ENCODE measurements at places on chromosomes 1 and 21. TPM values are rescaled to one million over a fixed set of nuclear protein-coding genes. Genes with fewer than 3 reads are reported as not detected.
A peak's percentile ranks its signal among the peaks of the same experiment; 100 is the strongest.

DNA sequence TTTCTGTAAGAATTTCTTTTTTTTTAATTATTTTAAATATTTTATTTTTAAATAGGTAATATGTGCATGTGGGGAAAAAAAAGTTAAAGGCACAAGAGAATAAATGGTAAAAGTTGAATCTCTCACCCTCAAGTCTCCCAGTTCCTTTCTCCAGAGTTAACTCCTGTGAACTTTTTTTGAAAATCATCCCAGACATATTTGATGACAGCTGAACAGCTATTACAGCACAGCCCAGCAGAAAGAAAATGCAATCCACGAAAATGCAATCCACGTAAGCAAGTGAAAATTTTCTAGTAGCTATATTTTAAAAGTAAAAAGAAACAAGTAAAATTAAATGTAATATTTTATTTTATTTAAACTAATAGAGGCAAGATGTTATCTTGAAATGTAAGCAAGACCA is 310.0 kb upstream of the RUNX1 start:
- H3K4me3 ChIP-seq, result no peak overlapping the region
- H3K4me1 ChIP-seq, result no peaks in the 10 kb centered on the region
- no peaks in the 10 kb centered on the region for H3K27me3 ChIP-seq
- no peak overlapping the region for H3K27ac ChIP-seq
- no peak for DNase-seq
- no peaks in the 10 kb centered on the region for H3K36me3 ChIP-seq

GRCh38 chr1:245375789-245376460 is 221.1 kb downstream of the KIF26B start:
- no peaks in the 10 kb centered on the region for H3K36me3 ChIP-seq
- no peak overlapping the region for H3K27ac ChIP-seq
- H3K27me3 ChIP-seq, result no peaks in the 10 kb centered on the region
- DNase-seq, result no peak
- no peaks in the 10 kb centered on the region for H3K4me1 ChIP-seq

DNA sequence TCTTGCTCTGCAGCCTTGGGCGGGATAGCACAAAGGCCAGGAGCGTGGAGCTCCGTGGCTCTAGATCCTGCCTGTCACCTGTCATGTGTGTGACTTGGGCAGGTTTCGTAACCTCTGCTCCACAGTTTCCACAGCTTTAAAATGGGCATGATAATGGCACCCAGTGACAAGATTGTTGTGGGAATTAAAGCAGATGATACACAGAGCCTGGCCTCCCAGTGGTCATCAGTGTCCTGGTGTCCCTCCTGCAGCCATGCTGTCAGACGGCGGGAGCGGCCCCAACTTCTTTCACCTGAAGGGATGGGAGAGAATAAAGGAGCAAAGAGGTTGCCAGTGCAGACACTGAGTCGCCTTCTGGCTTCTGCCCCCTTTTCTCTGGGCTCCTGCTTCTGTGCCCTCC is 61.5 kb downstream of the SLC37A1 start:
- H3K27ac ChIP-seq, result no peak overlapping the region
- peaks cover 74% of the 10 kb centered on the region for H3K36me3 ChIP-seq
- H3K4me1 ChIP-seq, result peaks cover 4% of the 10 kb centered on the region

DNA sequence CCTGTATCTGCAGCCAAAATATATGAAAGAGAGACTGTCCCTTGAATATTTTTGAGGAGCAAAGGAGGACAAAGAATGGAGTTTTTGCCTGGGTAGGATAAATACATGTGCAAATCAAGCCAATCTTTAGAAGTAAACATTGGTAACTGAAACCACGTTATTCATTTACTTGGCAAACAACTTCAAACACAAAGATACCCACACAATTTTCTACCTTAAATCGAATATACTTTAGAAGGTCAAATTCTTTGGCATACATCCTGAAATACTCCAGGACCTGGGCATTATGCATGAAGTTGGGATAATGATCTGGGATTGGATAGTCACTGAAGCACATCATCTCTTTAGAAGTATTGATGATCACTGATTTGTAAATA is 9.6 kb downstream of the FMO5 start:
- no peaks in the 10 kb centered on the region for H3K27me3 ChIP-seq
- no peak overlapping the region for H3K27ac ChIP-seq
- DNase-seq, result no peak

GRCh38 chr1:240538776-240539430 is 73.1 kb downstream of the GREM2 start:
- no peak for DNase-seq
- H3K27me3 ChIP-seq, result no peaks in the 10 kb centered on the region
- no peaks in the 10 kb centered on the region for H3K4me1 ChIP-seq
- no peak overlapping the region for H3K27ac ChIP-seq
- H3K36me3 ChIP-seq, result no peaks in the 10 kb centered on the region
- no peak overlapping the region for H3K4me3 ChIP-seq

DNA sequence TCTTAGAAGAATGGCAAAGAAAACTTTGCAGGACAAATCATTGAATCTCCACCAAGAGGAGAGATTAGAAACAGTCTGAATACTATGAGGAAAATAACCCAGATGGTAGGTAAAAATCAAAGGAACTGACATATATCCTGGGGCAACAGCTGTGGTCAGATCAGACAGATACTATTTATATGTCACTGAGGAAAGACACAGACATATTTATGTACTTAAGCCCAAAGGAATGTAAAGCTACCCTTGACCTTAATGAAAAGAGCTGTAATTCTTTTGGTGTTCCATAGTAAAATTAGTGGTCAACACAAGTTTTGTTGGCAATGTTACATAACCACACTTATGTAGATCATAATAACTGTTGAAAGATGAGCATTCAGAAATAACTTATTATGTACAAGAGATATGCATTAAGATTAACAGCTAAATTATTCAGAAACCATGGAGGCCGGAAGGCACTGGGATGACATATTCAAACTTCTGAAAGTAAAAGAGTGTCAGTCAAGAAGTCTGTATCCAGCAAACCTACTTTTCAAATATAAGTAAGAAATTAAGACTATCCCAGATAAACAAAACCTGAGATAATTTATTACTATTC is 166.1 kb upstream of the SAMSN1 start:
- no peak overlapping the region for H3K27ac ChIP-seq
- H3K4me1 ChIP-seq, result no peaks in the 10 kb centered on the region
- H3K4me3 ChIP-seq, result no peak overlapping the region

GRCh38 chr1:153627715-153628626 is at the start of gene S100A1:
Gene S100A1, plus strand, starts transcription at chr1:153628434. Its CDS starts 2,088 bp downstream, at chr1:153630522.
- peak; percentile 44 for DNase-seq
- peaks cover 19% of the 10 kb centered on the region for H3K36me3 ChIP-seq
- no peaks in the 10 kb centered on the region for H3K27me3 ChIP-seq
- peaks cover 23% of the 10 kb centered on the region for H3K4me1 ChIP-seq
- H3K27ac ChIP-seq, result peak within 1 kb of the TSS; percentile 87
- peak within 1 kb of the TSS; percentile 59 for H3K4me3 ChIP-seq

DNA sequence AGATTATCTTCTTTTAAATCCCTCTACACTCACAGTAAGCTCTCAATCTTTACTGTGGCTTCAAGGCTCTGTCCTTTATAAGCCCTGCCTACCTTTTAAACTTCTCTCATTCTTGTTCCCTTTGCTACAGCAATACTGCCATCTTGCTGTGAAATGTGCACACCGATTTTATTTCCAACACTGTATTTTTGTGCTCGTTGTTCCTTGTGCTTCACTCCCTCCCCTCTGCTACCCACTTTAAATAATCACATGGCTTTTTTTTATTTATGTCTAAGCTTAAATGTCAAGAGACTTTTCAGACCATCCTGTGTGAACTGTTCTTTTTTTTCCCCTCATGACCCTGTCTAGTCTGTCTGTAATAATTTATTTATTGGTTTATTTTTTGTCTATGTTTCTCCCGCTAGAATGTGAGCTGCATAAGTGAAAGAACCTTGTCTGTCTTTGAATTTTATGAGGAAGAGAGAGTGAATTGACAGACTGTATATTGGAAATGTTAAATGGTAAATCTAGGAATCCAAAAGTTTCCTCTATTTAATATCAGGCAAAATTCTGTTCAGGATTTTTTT is 45.7 kb downstream of the ABCD3 start:
- H3K27ac ChIP-seq, result peak overlapping the region; percentile 24
- H3K36me3 ChIP-seq, result peaks cover 47% of the 10 kb centered on the region
- no peak for DNase-seq
- peaks cover 20% of the 10 kb centered on the region for H3K4me1 ChIP-seq
- no peaks in the 10 kb centered on the region for H3K27me3 ChIP-seq

GRCh38 chr1:70204600-70204999 is 779 bp downstream of the LRRC40 start:
- peaks cover 69% of the 10 kb centered on the region for H3K4me1 ChIP-seq
- H3K27me3 ChIP-seq, result no peaks in the 10 kb centered on the region
- no peak for DNase-seq
- H3K36me3 ChIP-seq, result peaks cover 14% of the 10 kb centered on the region
- peak overlapping the region; percentile 70 for H3K4me3 ChIP-seq
- H3K27ac ChIP-seq, result peak overlapping the region; percentile 89

- H3K27me3 ChIP-seq, result no peaks in the 10 kb centered on the region
- H3K27ac ChIP-seq, result no peak overlapping the region
- no peak overlapping the region for H3K4me3 ChIP-seq
- peak; percentile 83 for DNase-seq
Observed at GRCh38 chr1:116504308-116505156, 66.3 kb downstream of the CD58 start.

- no peaks in the 10 kb centered on the region for H3K27me3 ChIP-seq
- H3K4me3 ChIP-seq, result no peak overlapping the region
- H3K4me1 ChIP-seq, result peaks cover 26% of the 10 kb centered on the region
Observed at GRCh38 chr21:34185026-34185750, 111.8 kb downstream of the MRPS6 start.

DNA sequence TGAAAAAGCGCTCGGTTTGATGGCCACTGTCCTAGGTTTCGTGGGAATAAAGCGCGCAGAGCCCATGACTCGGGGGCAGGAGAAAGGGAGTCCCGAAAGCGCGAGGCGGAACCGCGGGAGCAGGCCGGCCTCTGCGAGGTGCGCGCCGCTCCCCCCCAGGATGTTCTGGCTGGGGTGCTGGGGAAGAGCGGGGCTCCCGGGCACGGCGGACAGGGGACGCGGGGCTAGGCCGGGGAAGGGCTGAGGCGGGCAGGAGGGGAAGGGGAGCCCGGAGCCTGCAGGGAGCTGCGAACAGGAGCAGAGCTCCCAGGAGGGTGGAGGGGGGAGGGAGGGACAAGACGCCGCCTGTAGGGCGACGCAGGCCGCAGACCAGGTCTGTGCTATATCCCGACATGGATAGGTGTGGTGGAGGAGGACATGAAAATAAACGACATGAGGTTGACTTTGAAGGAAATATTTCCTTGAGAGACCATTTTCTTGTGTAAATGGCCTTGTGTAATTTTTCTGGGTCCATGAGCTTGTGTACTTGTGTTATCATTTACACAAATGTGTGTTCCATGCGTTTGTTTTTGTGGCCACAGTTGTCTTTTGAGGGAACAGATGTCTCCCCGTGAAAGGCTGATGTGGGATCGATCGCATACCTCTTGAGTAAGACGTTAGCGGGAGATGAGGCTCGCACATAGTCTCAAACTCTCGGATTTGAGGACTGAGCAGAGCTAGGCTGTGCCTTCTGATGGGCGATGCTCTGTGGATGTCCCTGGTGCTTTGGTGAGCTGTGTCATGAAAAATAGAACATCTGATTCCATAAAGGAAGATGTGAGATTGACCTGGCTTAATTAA is 1.3 kb downstream of the PCNT start:
- peaks cover 43% of the 10 kb centered on the region for H3K4me1 ChIP-seq
- H3K36me3 ChIP-seq, result peaks cover 8% of the 10 kb centered on the region
- peak; percentile 37 for DNase-seq
- no peaks in the 10 kb centered on the region for H3K27me3 ChIP-seq

DNA sequence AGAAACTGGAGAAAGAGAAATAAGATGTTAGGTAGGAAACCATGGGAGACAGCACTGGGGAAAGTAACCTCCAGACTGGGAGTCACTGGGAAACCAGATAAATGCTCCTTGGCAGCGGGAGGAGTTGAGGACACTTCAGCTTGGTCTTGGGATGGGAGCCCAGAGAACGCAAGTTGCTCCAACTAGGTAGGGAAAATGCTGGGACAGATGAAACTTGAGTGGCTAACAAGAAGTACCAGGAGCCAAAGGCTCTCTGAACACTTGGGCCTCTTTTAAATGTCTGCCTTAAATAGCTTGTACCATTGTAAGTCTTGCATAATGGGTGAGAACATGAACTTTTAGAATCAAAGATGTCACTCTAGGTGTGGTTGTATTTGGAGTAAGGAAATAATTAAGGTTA is 3.0 kb downstream of the NMNAT1 start:
- DNase-seq, result no peak
- peaks cover 39% of the 10 kb centered on the region for H3K4me1 ChIP-seq
- no peak overlapping the region for H3K27ac ChIP-seq
- H3K4me3 ChIP-seq, result no peak overlapping the region
- peaks cover 7% of the 10 kb centered on the region for H3K36me3 ChIP-seq

- H3K27me3 ChIP-seq, result no peaks in the 10 kb centered on the region
- DNase-seq, result no peak
- no peak overlapping the region for H3K4me3 ChIP-seq
- peaks cover 45% of the 10 kb centered on the region for H3K4me1 ChIP-seq
- peaks cover 11% of the 10 kb centered on the region for H3K36me3 ChIP-seq
- no peak overlapping the region for H3K27ac ChIP-seq
Observed at GRCh38 chr21:43812957-43813655, 23.7 kb downstream of the RRP1 start.

DNA sequence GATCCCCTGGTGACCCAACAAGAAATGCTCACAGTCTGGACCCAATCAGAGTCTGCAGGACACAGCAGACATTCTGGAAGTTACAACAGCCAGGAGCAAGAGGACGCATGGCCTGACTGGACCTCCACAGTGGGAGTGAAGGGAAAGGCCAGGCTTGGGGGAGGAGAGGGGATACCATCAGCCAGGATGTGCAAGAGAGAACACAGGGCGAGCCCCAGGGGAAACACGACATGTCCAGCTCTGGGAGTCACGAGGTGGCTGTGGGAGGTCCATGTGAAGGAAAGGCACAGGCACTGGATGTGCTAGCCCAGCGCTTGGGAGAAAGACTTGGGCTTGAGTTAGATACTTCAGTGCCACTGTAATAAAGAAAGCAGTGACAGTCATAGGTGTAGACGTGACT is 87.3 kb downstream of the HSF2BP start:
- no peak for DNase-seq
- peaks cover 8% of the 10 kb centered on the region for H3K4me1 ChIP-seq
- no peak overlapping the region for H3K27ac ChIP-seq
- H3K36me3 ChIP-seq, result no peaks in the 10 kb centered on the region
- no peaks in the 10 kb centered on the region for H3K27me3 ChIP-seq
- H3K4me3 ChIP-seq, result no peak overlapping the region

DNA sequence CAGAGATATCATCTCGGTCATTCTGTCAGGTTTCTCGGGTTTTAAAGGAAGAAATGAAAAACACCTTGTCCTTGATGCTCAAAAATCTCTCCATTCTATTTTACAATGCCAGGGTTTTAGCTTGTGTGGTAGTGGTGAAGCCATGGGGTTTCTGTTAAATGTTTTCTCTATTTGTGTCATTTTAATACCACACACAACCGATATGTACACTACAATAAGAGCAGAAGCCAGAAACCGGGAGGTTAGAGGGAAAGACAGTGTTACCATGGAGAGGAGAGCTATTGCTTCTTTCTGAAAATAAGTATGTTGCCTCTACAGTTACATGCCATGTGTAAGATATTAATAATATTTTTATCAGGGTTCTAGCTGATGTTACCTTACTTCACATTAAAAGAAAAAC is 2.8 kb downstream of the SLC35D1 start:
- H3K4me3 ChIP-seq, result no peak overlapping the region
- no peak for DNase-seq
- peaks cover 16% of the 10 kb centered on the region for H3K4me1 ChIP-seq
- H3K27me3 ChIP-seq, result no peaks in the 10 kb centered on the region
- no peak overlapping the region for H3K27ac ChIP-seq
- peaks cover 38% of the 10 kb centered on the region for H3K36me3 ChIP-seq

NPPB gene
- not detected for total RNA-seq

TEDDM1 gene
- total RNA-seq, result not detected

PEX19 gene
- 21.0 TPM for total RNA-seq

TCEANC2 gene
- 2.6 TPM for total RNA-seq

PTPN22 gene
- total RNA-seq, result 4.5 TPM

PRELP gene
- total RNA-seq, result 1.1 TPM

PYHIN1 gene
- 2.3 TPM for total RNA-seq

SELE gene
- 0.55 TPM for total RNA-seq

All from stomach (tissue), 19 donors.